Spleen (tissue), 13 donors: ENCODE measurements at places on chromosomes 2 and 18. TPM values are rescaled to one million over a fixed set of nuclear protein-coding genes. Genes with fewer than 3 reads are reported as not detected.
A peak's percentile ranks its signal among the peaks of the same experiment; 100 is the strongest.

SERPINB13 gene
- total RNA-seq: not detected

HOXD11 gene
- total RNA-seq: not detected

REEP1 gene
- total RNA-seq: 2.9 TPM

ESPNL gene
- total RNA-seq: 1.9 TPM

SULT1C4 gene
- total RNA-seq: 0.94 TPM

COBLL1 gene
- 58.1 TPM for total RNA-seq

UGT1A4 gene
- total RNA-seq: not detected

SS18 gene
- 141 TPM for total RNA-seq

NYAP2 gene
- total RNA-seq: 0.14 TPM

RNPEPL1 gene
- 95.1 TPM for total RNA-seq

HOXD8 gene
- 23.0 TPM for total RNA-seq

CPO gene
- total RNA-seq: not detected

DLX2 gene
- total RNA-seq: not detected

NEU2 gene
- not detected for total RNA-seq

VIT gene
- not detected for total RNA-seq

- H3K36me3 ChIP-seq: peaks cover 69% of the 10 kb centered on the region
- peaks cover 90% of the 10 kb centered on the region for H3K4me1 ChIP-seq
- no peak for DNase-seq
- no peaks in the 10 kb centered on the region for H3K27me3 ChIP-seq
These were observed 7.0 kb downstream of the CNDP2 start for GRCh38 chr18:74503137-74503536.

DNA sequence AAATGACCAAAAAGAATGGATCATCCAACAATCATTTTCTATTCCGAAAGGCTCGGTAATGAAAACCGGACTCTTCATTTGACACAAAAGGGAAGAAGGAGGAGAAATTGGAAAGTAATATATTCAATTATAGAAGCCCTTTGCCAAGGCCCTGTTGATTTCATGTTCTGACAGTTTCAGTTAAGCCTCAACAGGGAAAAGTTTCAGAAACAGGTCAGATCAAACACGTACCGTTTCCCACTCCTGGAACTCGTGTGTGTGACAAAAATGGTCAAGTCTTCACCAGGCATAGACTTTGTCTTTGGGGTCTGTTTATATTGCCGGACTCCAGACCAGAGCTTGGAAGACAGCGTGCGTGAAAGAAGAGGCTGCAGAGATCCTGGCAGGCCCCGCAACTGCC, 101.3 kb upstream of the BCL2L11 start:
- DNase-seq: no peak
- H3K36me3 ChIP-seq: no peaks in the 10 kb centered on the region
- no peak overlapping the region for H3K27ac ChIP-seq
- H3K4me3 ChIP-seq: no peak overlapping the region
- H3K27me3 ChIP-seq: no peaks in the 10 kb centered on the region

GRCh38 chr2:74513605-74514367, 464 bp upstream of the TLX2 start:
- H3K4me3 ChIP-seq: peak overlapping the region; percentile 71
- H3K4me1 ChIP-seq: peaks cover 37% of the 10 kb centered on the region
- H3K27ac ChIP-seq: no peak overlapping the region

DNA sequence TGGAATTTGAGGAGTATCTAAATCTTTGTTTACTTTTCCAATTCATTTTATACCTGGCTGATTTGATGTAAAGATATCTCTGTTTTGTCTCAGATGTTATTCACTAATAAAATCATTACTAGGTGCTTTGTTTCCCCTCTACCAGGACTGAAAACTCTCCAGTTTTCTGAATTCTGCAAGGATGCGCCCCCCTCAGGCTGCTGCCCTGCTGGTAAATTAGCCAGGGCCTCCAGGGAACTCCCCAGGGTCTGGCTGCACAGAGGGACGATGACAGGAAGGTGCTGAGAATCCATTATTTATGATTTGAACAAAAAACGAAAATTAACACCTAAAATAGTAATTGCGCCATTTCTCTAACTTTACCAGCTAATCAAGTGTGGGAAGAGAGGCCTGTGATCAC, 541.2 kb upstream of the POU3F3 start:
- H3K27me3 ChIP-seq: no peaks in the 10 kb centered on the region
- DNase-seq: no peak
- no peaks in the 10 kb centered on the region for H3K36me3 ChIP-seq

DNA sequence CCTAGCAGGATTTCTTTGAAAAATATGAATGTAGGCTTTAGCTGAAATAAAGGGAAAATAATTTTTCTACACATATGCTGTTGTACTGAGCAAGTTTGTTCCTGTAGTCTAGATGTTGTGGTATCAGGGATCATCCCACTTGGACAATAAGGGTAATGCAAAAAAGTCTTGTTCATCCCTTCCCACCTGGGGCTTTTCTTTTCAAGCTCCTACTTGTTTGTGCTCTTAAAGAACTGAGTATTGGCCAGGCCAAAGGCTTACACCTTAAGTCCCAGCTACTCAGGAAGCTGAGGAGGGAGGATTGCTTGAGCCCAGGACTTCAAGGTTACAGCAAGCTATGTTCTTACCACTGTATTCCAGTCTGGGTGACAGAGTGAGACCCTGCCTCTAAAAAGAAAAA, 35.5 kb downstream of the ZC3H6 start:
- no peak for DNase-seq
- H3K27ac ChIP-seq: no peak overlapping the region

DNA sequence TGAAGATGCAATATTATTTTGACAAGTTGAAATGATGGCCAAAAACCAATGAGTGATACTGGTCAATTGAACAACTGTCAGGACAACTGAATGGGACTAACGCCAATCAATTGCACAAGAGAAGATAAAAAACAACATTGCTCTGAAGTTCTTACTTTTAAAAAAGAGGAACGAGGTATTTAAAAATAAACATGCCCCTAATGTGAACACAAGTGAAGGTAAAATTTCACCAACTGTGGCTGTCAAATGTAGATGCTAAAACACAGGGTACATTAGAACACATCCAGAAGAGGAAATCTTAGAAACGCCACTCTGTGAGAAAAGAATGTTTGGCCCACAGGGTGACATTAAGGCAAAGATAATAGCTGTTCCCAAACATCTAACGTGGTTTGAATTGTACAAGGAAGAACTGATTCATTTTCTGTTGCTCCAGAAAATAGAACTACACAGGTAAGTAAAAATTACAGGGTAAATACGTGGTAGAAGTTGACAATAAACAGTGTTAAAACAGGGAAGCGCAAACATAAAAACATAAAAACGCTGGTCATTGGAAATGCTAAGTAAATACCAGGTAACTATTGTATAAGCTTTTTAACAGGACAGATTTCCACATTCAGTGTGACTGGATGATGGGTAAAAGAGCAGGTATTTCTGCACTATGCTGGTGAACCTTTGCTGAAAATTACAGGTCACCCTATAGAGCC, 20.3 kb downstream of the LONRF2 start:
- H3K27me3 ChIP-seq: no peaks in the 10 kb centered on the region
- no peaks in the 10 kb centered on the region for H3K4me1 ChIP-seq
- no peak overlapping the region for H3K27ac ChIP-seq
- H3K36me3 ChIP-seq: no peaks in the 10 kb centered on the region
- DNase-seq: no peak
- no peak overlapping the region for H3K4me3 ChIP-seq

DNA sequence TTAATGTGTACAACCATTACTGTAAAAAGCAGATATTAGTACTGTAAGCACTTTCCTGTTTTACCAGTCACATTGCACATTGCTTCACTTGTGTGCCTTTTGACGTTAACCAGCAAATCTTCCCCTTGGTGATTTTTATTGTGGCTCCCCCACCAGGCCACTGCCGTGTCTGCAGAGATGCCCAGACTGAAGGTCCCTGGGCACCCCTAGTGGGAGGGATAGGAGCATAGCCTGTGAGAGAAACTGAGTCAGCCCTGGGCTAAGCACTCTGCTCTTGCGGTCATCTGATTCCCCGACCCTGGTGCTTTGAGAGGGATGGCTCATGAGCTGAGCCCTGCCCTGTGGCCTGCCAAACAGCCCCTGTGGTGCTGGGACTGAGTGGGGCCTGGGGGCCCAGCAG, 73.4 kb downstream of the INPP4A start:
- DNase-seq: peak; percentile 81
- peaks cover 14% of the 10 kb centered on the region for H3K36me3 ChIP-seq
- H3K4me1 ChIP-seq: peaks cover 62% of the 10 kb centered on the region

DNA sequence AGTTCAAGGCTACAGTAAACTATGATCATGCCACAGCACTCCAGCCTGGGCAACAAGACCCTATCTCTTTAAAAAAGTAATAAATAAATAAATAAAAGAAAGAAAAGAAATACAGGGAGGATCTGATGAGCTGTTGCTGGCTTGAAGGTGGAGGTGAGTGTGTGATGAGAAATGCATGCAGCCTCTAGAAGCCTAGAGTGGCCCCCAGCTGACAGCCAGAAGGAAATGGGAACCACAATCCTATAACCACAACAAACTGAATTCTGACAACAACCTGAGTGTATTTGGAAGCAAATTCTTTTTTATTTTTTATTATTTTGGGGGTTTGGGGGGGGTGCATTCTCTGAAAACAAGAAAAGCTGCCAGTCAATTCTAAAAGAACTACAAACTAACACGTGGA, 14.6 kb downstream of the NOL10 start:
- no peak overlapping the region for H3K4me3 ChIP-seq
- DNase-seq: no peak
- H3K27me3 ChIP-seq: no peaks in the 10 kb centered on the region
- H3K27ac ChIP-seq: no peak overlapping the region
- peaks cover 98% of the 10 kb centered on the region for H3K36me3 ChIP-seq
- no peaks in the 10 kb centered on the region for H3K4me1 ChIP-seq

DNA sequence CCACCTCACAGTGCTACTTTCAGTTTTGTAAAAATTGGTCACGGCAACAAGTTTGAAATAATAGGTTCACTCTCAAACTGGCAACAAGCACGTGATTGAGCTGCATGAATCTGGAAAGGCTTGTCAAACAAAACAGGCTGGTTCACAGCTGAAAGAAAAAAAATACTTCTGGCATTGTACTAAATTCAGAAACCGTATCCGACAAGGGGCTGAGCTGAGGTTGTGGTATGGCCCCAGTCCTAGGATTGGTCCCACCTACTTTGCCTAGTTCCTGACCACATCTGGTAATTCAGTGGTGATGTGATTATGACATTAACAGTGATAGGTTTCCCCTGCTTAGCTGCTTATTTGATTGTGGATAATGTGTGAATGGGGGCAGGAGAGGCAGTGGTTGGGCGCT, 326.5 kb upstream of the THUMPD2 start:
- DNase-seq: no peak
- H3K4me1 ChIP-seq: no peaks in the 10 kb centered on the region
- H3K4me3 ChIP-seq: no peak overlapping the region
- H3K27me3 ChIP-seq: no peaks in the 10 kb centered on the region

GRCh38 chr2:233060980-233061590, 943 bp downstream of the INPP5D start:
- H3K27me3 ChIP-seq: no peaks in the 10 kb centered on the region
- peak overlapping the region; percentile 96 for H3K27ac ChIP-seq
- peaks cover 40% of the 10 kb centered on the region for H3K4me1 ChIP-seq
- H3K36me3 ChIP-seq: no peaks in the 10 kb centered on the region
- H3K4me3 ChIP-seq: peak overlapping the region; percentile 82

- H3K36me3 ChIP-seq: no peaks in the 10 kb centered on the region
- no peak overlapping the region for H3K27ac ChIP-seq
- no peaks in the 10 kb centered on the region for H3K27me3 ChIP-seq
- H3K4me1 ChIP-seq: no peaks in the 10 kb centered on the region
- DNase-seq: no peak
- H3K4me3 ChIP-seq: no peak overlapping the region
These were observed 41.3 kb downstream of the ZFP36L2 start for GRCh38 chr2:43185146-43185545.

DNA sequence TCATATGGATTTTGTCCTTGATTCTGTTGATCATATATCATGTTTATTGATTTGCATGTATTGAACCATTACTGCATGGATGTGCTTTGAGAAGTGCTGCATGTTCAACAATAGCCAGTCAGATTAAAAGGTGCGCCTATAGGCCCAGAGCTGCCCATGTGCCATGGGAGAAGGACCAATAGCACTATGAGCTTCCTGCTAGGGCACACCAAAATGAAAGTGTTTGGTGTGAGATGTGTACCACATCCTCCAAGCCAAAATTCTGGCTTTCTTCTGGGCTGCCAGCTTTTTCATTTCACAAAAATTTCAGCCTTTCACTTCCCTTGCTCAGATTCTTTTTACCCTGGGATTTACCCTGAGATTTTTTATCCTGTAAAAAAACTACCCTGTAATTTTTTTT, 34.8 kb upstream of the MMADHC start:
- no peaks in the 10 kb centered on the region for H3K27me3 ChIP-seq
- no peak for DNase-seq
- no peaks in the 10 kb centered on the region for H3K36me3 ChIP-seq
- no peaks in the 10 kb centered on the region for H3K4me1 ChIP-seq

- peaks cover under 1% of the 10 kb centered on the region for H3K36me3 ChIP-seq
- H3K27ac ChIP-seq: peak overlapping the region; percentile 91
- peaks cover 13% of the 10 kb centered on the region for H3K27me3 ChIP-seq
- H3K4me1 ChIP-seq: peaks cover 82% of the 10 kb centered on the region
- no peak for DNase-seq
These were observed 5.0 kb downstream of the ARL4C start for GRCh38 chr2:234491897-234492296.

GRCh38 chr2:217353591-217353990, 493.7 kb upstream of the TNP1 start:
- no peak overlapping the region for H3K27ac ChIP-seq
- no peak overlapping the region for H3K4me3 ChIP-seq
- peaks cover 12% of the 10 kb centered on the region for H3K27me3 ChIP-seq
- DNase-seq: no peak
- H3K36me3 ChIP-seq: no peaks in the 10 kb centered on the region

DNA sequence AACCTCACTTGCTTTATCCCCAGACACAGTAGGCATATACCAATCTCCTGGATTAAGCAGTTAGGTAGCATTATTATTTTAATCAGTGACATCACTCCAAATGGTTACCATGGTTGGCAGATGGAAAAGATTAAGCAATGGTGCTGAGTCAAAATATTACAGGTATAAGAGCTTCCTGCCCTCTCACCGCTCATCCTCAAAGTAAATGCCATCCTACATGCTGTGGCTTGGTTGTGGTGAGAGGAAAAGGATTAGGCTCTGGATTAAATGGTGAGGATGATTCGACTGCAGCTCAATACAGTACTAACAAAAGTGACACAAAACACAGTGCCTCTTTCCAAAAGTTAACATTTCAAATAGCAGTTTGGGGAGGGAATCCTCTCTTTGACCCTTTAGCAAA, 108.9 kb upstream of the ACAA2 start:
- no peak overlapping the region for H3K27ac ChIP-seq
- H3K4me1 ChIP-seq: no peaks in the 10 kb centered on the region
- no peaks in the 10 kb centered on the region for H3K36me3 ChIP-seq
- H3K4me3 ChIP-seq: no peak overlapping the region
- no peak for DNase-seq
